Naive thymus-derived CD8-positive, alpha-beta T cell (primary cell): ENCODE measurements at places on chromosomes 3 and 15.

DNA sequence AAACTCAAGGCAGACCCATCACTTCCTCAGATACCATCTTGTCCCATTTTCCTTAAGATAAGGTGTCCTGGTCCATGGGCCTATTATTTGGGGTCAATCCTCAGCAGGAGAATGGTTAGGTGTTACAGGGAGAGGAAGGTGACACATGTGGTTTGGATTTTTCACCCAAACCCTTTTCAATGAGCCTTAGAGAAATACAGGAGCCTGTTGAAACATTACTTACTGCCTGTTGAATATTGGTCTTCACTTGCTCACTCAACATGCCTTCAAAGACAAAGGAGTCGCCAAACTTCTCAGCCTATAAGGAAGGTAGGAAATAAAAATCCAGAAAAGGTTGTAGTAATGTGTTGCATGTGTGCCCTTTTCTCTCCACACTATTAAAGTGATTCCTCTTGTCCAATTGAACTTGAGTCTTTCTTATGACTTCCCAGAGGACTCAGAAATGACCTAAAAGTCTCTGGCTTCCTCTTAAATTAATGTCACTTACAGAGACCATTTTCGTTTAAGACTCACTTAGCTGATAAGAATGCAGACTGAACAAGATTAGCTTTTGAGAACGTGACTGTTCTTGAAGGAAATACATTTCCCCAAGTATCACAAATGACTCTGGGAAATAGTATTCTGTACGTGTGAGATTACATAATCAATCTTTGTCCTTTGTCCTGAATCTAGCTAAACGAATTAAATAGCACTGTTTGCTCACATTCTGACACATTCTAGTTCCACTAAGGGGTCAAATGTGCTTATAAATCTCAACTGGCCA is 17.8 kb downstream of the SUMF1 start:
- H3K4me3 ChIP-seq, result no peak overlapping the region
- H3K27ac ChIP-seq, result no peak overlapping the region
- peaks cover 2% of the 10 kb centered on the region for H3K4me1 ChIP-seq
- H3K27me3 ChIP-seq, result no peaks in the 10 kb centered on the region

GRCh38 chr3:189790658-189791057 is 159.5 kb downstream of the TP63 start:
- peaks cover 15% of the 10 kb centered on the region for H3K4me1 ChIP-seq
- no peak for DNase-seq
- H3K27ac ChIP-seq, result no peak overlapping the region
- peak overlapping the region; percentile 47 for H3K4me3 ChIP-seq
- H3K36me3 ChIP-seq, result no peaks in the 10 kb centered on the region

DNA sequence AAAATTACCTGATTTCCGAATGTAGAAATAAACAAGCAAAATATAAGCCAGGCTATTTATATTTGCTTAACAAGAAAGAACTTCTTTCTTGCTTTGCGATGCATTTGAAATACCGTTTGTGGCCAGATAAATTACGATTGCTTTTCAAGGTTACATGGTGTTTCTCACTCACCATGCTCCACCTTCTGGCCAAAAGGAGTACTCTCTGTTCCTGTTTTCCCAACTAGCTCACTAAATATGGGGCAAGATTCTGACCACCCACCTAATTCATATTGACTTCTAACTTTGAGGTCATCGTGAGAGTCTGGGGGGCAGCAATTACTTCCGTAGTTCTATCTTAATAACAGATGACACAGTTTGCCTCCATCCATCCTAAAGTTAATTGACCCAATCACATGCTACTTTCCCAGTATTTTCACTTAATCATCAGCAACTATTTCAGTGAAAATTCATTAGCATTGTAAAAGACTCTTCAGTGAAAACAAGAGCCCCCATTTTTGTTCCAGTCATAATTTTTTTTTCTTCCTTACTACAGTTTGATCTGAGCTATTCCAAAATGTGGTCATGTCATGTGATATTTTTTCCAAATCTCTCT is 25.9 kb downstream of the ACP3 start:
- DNase-seq, result no peak
- H3K36me3 ChIP-seq, result no peaks in the 10 kb centered on the region
- peaks cover 21% of the 10 kb centered on the region for H3K27me3 ChIP-seq
- H3K27ac ChIP-seq, result no peak overlapping the region
- peaks cover 3% of the 10 kb centered on the region for H3K4me1 ChIP-seq

- no peak overlapping the region for H3K4me3 ChIP-seq
- no peaks in the 10 kb centered on the region for H3K27me3 ChIP-seq
- no peak overlapping the region for H3K27ac ChIP-seq
- DNase-seq, result no peak
- H3K4me1 ChIP-seq, result no peaks in the 10 kb centered on the region
These were observed 70.2 kb upstream of the DGKG start for GRCh38 chr3:186432189-186432588.

- H3K4me3 ChIP-seq, result no peak overlapping the region
- no peaks in the 10 kb centered on the region for H3K36me3 ChIP-seq
These were observed 118.0 kb upstream of the ATP10A start for GRCh38 chr15:25981114-25981513.

- H3K4me1 ChIP-seq, result no peaks in the 10 kb centered on the region
- no peak overlapping the region for H3K27ac ChIP-seq
- H3K4me3 ChIP-seq, result no peak overlapping the region
- H3K27me3 ChIP-seq, result peaks cover 6% of the 10 kb centered on the region
- H3K36me3 ChIP-seq, result no peaks in the 10 kb centered on the region
- no peak for DNase-seq
These were observed 270.3 kb downstream of the IL5RA start for GRCh38 chr3:2839876-2840275.

GRCh38 chr15:80242132-80242769 is 9.8 kb downstream of the CTXND1 start:
- H3K27ac ChIP-seq, result no peak overlapping the region
- no peaks in the 10 kb centered on the region for H3K4me1 ChIP-seq
- no peak for DNase-seq

- DNase-seq, result no peak
- no peaks in the 10 kb centered on the region for H3K27me3 ChIP-seq
- no peaks in the 10 kb centered on the region for H3K36me3 ChIP-seq
These were observed 16.0 kb upstream of the STAC start for GRCh38 chr3:36364260-36364659.

- peaks cover 4% of the 10 kb centered on the region for H3K27me3 ChIP-seq
- no peak overlapping the region for H3K27ac ChIP-seq
- no peaks in the 10 kb centered on the region for H3K4me1 ChIP-seq
- H3K36me3 ChIP-seq, result no peaks in the 10 kb centered on the region
- no peak overlapping the region for H3K4me3 ChIP-seq
These were observed 377.3 kb downstream of the MECOM start for GRCh38 chr3:169286214-169286613.

GRCh38 chr3:139288266-139288821 is 55.5 kb upstream of the MRPS22 start:
- no peaks in the 10 kb centered on the region for H3K27me3 ChIP-seq
- no peak overlapping the region for H3K4me3 ChIP-seq
- no peaks in the 10 kb centered on the region for H3K4me1 ChIP-seq
- H3K36me3 ChIP-seq, result no peaks in the 10 kb centered on the region
- no peak for DNase-seq

DNA sequence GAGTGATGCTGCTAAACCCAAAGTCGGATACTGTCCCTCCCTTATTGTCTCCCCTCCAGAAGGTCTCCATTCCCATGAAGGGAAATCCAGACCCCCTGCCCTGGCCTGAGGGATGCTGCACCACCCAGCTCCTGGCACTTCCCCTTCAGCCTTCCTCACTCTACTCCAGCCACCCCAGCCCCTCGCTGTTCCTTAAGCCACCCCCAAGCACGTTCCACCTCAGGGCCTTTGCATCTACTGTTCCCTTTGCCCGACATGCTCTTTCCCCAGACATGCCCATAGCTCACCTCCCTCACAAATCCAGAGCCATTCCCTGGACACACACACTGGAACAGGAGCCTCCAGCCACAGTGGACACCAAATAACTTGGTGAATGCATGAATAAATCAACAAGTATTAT is 8.1 kb downstream of the WNT7A start:
- H3K4me3 ChIP-seq, result no peak overlapping the region
- H3K27ac ChIP-seq, result peak overlapping the region; percentile 40
- H3K27me3 ChIP-seq, result peaks cover 5% of the 10 kb centered on the region

DNA sequence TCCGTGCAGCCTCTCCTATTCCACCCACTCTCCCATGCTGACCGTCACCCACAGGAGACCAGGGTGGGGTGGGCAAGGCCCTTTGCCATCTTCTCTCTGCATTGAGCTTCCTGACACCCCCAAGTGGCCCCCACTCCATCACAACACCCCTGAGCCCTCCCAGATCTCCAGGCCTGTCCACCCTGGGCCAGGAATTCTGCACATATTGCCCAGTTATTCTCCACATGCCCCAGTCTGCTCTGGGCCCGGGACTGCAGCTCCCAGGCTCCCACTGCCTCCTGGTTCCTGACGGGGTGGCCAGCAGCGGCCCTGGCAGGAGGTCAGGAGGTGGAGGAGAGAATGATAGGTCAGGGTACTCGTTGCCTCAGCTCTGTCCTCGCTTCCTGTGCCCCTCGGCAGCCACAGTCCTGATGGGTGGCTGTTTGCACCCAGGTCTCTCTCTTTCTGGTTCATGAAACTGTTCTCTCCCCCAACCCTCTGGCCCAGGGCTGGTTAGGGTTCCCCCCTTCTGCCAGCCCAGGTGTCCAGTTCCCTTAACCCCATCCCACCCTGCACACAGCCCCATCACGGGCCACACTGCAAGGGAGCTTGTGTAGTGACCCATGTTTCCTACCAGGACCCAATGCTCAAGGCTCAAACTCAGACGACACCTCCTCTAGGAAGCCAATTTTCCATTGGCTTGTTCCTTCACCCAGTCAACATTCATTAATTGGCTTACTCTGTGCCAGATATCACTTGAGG is 47.3 kb downstream of the IQSEC1 start:
- no peak for DNase-seq
- H3K4me1 ChIP-seq, result no peaks in the 10 kb centered on the region
- H3K36me3 ChIP-seq, result no peaks in the 10 kb centered on the region
- no peak overlapping the region for H3K4me3 ChIP-seq

- H3K4me3 ChIP-seq, result no peak overlapping the region
- H3K27ac ChIP-seq, result no peak overlapping the region
- H3K4me1 ChIP-seq, result no peaks in the 10 kb centered on the region
- H3K27me3 ChIP-seq, result no peaks in the 10 kb centered on the region
- no peak for DNase-seq
These were observed 108.0 kb downstream of the CMSS1 start for GRCh38 chr3:99925584-99926230.

DNA sequence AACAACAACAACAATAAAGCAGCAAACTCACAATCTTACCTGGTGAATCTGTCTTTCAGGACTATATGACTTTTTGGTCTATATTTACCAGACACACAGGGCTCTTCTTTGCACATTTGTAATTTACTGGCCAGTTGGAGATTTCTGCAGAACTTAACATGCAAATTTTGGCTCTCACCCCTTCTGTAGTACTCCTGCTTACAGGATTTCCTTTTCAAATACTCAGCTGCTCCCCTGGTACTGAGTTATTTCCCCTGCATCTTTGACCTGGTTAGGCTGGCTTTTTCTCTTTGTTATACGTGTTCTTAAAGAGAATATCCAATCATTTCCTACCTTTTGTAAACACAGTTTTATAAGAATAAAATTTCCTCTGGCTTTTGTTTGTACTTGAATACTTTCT is 228.0 kb downstream of the MBNL1 start:
- no peaks in the 10 kb centered on the region for H3K4me1 ChIP-seq
- H3K4me3 ChIP-seq, result no peak overlapping the region
- H3K27ac ChIP-seq, result no peak overlapping the region
- H3K36me3 ChIP-seq, result peaks cover 8% of the 10 kb centered on the region

GRCh38 chr3:5144316-5144994 is 22.4 kb downstream of the ARL8B start:
- no peak overlapping the region for H3K27ac ChIP-seq
- H3K4me1 ChIP-seq, result peaks cover 38% of the 10 kb centered on the region
- H3K4me3 ChIP-seq, result no peak overlapping the region
- no peaks in the 10 kb centered on the region for H3K27me3 ChIP-seq
- H3K36me3 ChIP-seq, result peaks cover 39% of the 10 kb centered on the region
- no peak for DNase-seq

DNA sequence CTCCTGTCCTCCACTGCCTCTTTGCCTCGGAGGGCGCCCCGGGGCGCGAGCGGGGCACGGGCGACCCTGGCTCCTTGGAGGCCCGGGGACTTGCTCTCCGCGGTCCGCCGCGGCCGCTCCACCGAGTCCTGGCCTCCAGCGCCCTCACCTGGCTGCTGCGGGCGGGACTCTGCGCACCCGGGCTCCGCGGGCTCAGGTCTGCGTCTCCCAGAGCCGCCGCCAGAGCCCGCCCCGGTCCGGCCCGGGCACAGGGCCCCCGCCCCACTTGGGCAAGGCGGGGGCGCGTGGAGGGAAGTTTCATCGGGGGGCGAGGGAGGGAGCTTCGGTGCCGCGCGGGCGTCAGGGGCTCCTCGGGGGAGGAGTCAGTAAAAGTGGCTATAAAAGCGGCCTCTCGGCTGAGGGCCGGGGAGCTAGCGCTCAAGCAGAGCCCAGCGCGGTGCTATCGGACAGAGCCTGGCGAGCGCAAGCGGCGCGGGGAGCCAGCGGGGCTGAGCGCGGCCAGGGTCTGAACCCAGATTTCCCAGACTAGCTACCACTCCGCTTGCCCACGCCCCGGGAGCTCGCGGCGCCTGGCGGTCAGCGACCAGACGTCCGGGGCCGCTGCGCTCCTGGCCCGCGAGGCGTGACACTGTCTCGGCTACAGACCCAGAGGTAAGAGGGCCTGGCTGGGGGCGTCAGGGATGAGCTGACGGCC is at the start of gene CEMIP:
CEMIP (plus strand) TSS at position 407 of the 694 bp plus-strand sequence. CDS start 94,510 bp downstream, outside the sequence.
- peak within 1 kb of the TSS; percentile 38 for H3K4me3 ChIP-seq
- H3K27me3 ChIP-seq, result peaks cover 32% of the 10 kb centered on the region
- H3K36me3 ChIP-seq, result no peaks in the 10 kb centered on the region

- DNase-seq, result no peak
- no peak overlapping the region for H3K4me3 ChIP-seq
- H3K27me3 ChIP-seq, result no peaks in the 10 kb centered on the region
- no peaks in the 10 kb centered on the region for H3K36me3 ChIP-seq
- H3K4me1 ChIP-seq, result no peaks in the 10 kb centered on the region
These were observed 76.6 kb downstream of the AQP9 start for GRCh38 chr15:58214591-58215340.
